AG09309 (cell line): ENCODE measurements at places on chromosomes 1 and 21.

DNA sequence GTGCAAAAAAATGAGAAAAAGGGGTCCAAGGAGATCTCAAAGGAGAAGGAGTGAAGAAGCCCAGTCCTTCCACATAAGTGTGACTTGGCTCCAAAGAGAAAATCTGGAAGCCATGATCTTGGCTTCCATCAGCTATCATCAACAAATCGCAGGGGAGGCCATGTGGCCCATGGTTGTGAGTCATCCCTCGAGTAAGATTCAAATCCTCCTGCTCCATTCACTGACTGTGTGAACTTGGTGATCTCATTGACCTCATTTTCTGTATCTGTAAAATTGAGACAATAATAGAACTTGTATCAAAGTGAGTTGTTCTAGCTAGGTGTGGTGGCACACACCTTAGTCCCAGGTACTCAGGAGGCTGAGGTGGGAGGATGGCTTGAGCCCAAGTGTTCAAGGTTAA, 79.1 kb upstream of the OLIG2 start:
- DNase-seq = no peak

DNA sequence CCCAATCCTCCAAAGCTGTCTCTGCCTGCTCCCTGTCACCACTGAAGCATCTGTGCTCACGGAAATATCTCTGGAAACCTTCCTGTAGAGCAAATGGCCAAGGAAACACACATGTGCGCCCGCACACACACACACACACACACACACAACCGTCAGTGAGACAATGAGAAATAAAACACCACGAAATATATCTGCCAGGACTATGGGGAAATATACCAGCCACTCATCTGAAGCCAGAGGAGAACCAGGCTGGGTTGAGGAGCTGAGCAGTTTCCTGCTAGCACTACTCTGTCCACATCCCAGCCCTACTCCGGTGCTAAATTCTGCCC, 25.1 kb upstream of the PLXNA2 start:
- DNase-seq = no peak

DNA sequence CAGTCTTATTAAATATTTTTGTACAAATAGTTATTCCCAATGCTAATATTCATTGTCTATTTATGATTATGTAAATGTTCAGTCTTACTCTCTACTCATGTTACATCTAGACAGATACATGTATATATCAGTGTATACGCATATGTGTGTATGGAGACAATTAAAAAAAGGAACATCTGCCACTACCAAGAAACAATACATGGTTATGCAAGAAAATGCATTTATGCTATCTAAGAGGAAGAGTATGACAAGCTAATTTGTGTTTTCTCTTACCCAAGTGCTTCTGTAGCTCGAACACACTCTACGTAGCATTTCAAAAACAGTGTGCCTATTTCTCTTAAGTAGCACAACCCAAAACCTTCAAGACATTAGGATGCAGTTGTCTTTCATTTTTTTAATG, 6.1 kb upstream of the RLF start:
- DNase-seq = no peak

GRCh38 chr1:85289848-85290335, 13.5 kb upstream of the BCL10 start:
- DNase-seq = no peak

DNA sequence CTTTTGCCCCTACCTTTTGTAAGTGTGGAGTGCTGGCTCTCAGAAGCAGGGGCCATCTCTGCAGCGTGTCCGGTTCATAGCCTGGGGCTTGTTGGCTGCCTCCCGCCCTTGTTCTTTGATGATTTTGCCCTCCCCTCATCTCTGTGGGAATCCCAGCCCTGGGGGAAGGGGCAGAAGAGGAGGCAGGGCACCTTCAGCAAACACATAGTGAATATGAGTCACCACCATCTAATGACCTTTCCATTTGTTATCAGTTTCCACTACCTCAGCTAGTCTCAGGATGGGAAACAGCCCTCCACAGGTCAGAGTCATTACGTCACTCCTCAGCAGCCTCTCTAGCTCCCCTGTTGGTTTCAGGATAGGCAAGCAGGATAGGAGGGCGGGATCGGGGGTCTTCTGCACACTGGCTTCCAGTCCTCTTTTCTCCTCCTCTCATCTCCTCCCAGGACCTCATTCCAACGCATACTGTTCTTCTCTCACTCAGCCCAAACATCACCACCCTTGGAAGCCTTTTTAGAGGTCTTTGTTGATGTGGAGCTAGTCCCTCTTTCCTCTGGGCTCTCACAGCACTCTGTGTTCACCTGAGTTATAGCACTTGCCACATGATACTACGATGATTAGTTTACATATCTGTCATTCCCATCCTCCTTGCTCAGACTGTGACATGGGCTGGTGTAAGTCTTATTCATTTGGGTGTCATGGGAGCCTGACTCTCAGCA, 15.8 kb downstream of the GADD45A start:
- DNase-seq = no peak

DNA sequence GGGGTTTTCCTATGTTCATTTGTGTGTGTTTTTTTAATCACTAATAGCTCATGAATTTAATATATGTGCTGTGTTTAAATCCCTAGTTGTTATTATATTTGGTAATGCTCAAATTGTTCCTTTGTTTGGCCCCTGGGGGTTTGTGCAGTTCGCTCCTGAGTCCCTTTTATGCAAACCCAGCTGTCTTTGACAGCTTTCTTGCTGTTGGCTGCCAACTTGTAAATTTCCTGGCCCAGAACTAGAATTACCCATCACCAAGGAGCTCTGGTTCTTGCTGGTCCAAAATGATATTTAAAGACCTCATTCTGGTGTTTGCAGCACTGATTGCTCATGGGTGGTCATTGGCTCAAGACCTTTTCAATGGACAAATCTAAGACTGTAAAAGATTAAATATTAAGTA, 39.6 kb upstream of the PGBD5 start:
- DNase-seq = no peak

- DNase-seq = no peak
These were observed 27.2 kb upstream of the SLC22A15 start for GRCh38 chr1:115949156-115949555.

GRCh38 chr1:232641507-232641906, 11.6 kb upstream of the SIPA1L2 start:
- no peak for DNase-seq

GRCh38 chr1:25642574-25643108, 26.1 kb downstream of the MAN1C1 start:
- DNase-seq = no peak

GRCh38 chr1:156103521-156103947, 11.0 kb upstream of the LMNA start:
- no peak for DNase-seq

DNA sequence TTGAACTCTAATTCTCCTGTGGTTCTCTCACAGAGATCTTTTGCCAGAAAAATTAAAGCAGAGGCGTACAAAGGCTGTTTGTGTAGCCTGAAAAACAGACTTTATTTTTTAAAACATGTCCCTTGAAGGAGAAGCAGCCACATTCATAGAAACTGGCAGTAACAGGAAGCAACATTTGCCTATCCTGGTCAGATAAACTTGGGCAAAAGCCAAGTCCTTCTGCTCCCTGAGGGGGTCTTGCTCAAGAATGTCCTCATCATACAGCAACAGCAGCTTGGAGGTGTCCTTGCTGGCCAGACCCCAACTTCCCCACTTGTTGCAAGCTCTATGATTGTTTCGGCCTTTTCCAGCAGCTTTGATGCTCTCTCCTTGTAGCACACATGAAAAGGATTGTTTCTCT, 36.3 kb downstream of the MSTO1 start:
- no peak for DNase-seq

DNA sequence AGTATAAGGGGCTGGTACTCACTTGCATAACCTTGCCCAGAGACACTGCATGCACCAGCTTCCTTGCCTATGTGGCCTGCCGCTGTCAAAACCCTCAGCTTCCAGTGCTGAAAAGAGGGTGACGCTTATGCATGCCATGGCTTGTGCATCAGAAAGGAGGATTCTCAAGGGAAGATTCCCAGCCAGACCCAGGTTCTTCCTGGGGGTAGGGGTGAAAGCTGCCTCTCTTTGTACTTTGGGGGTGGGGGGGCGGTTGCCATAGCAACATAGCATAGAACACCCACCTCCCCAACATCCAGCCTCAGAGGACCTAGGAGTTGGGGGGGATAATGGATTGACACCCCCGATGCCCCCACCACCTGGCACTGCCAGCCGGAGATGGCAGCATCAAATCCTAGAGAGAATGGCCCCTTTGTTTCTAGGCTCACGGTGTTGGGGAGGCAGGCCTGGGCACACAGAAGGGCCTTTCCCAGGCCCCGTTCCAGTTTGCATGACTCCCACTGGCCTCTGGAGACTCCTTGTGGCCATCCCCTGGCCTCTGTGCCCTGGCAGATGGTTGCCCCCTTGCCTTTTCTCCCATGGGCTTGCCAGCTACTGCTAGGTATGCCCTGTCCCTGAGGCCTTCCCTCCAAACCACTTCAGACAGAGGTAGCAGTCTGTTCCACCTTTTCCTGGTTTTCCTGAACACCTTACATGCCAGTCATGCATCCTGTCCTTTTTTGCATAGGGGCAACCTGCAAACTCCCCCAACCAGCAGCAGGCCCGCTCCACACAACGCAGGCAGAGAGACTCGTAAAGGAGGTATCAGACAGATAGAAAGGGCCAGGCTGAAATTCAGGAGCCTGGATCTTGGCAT, 44.6 kb downstream of the RHBG start:
- no peak for DNase-seq

- DNase-seq = peak; percentile 27
These were observed 253.1 kb upstream of the ADGRL4 start for GRCh38 chr1:79259390-79260336.
